ENCODE measurements at places on chromosomes 1 and 21.

- peak; percentile 12 for DNase-seq
Measured at GRCh38 chr1:41108696-41109275, 87.3 kb upstream of the SLFNL1 start.

DNA sequence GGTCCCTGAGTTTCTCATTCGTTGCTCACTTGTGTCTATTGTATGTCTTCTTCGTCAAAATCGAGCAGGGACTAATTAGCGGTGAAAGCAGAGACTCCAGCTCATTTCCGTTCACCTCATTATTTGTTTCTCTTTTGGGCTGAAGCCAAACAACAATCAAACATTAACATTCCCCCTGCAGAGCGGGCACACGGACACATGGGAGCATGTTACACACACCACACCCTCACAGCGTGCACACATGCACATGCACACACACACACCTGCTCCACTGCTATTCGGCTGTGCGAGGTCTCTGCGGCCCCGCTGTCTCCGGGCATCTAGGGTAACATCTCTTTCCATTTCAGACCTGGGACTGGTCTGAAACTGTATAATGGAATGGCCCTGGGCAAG lies 58.5 kb upstream of the LRRC8D start:
- no peak for DNase-seq

DNA sequence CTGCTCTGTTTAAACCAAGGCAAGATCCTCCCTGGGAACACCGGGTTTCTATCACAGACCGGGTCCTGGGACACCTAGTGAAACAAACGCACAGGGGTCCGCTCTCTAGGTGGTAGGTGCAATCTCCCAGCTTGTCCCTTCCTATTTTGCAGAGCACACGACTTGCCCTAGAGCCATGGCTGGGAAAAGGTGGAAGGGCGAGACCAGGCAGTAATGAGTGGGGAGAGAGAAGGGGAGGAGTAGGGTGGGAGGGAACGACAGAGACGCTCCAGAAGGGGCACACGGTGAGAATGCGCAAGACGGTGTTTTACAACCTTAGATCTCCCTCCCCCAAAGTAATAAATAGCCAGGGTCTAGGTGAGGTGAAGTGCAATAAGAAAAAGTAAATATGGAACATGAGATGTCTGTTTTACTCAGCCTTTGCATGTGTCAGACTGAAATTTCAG lies 9.3 kb upstream of the ARHGAP29 start:
- DNase-seq, result no peak

DNA sequence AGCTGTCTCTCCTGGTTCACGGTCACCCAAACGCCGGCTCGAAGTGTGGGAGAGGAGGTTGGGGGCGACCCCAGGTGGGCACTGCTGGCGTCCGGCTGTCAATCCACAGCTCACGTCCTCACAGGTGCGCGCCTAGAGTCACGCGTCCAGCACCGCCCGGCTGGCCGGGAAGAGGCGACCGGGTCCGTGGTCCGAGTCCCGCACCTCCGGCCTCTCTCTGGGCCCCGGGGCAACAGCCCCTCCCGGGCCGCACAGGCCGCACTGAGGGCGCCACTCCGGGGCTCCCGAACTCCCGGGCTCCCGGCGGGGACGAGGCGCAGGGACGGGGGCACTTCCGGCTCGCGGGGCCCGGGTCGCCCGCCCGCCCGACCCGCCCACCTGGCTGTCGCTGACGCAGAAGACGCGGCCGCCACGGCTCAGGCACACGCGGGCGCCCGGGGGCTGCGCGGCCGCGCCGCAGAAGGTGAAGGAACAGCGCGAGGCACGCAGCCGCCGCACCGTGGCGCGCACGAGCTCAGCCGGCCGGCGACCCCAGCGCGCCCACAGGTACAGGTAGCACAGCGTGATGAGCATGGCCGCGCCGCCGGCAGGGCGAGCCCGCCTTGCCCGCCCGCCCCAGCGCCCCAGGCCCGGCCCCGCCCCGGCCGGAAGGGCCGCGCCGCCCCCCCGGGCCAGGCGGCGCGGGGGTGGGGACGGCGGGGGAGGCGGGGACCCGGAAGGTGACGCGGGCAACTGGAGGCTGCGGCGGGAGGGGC lies at the start of gene HLCS:
HLCS (minus strand) TSS at position 604 of the 755 bp plus-strand sequence; CDS start at position 573, 31 bp downstream.
- DNase-seq, result peak; percentile 11

GRCh38 chr21:37208056-37208721 lies 58.9 kb downstream of the VPS26C start:
- DNase-seq, result no peak

Data from brain microvascular endothelial cell (primary cell).